Myometrial cell (primary cell): ENCODE measurements at places on chromosomes 7 and 10. TPM values are rescaled to one million over a fixed set of nuclear protein-coding genes. Genes with fewer than 3 reads are reported as not detected.

RPEL1 gene
- total RNA-seq = under 0.01 TPM in 1 of 2 replicates, not detected in the other

PNLIP gene
- not detected in 2 replicates for total RNA-seq

SMURF1 gene
- total RNA-seq = 10.7 and 13.8 TPM in 2 replicates

DMTF1 gene
- 16.4 and 18.8 TPM in 2 replicates for total RNA-seq

DOCK4 gene
- 6.6 and 8.1 TPM in 2 replicates for total RNA-seq

CFAP70 gene
- 0.18 and 0.29 TPM in 2 replicates for total RNA-seq

MEOX2 gene
- total RNA-seq = not detected in 2 replicates

LRRC72 gene
- not detected in 2 replicates for total RNA-seq

DPYSL4 gene
- 2.8 and 4.0 TPM in 2 replicates for total RNA-seq

INA gene
- 1.2 and 1.7 TPM in 2 replicates for total RNA-seq

POU6F2 gene
- total RNA-seq = not detected in 2 replicates

TUBAL3 gene
- not detected in 2 replicates for total RNA-seq

PTPRN2 gene
- total RNA-seq = 0.58 and 1.1 TPM in 2 replicates

IFIT2 gene
- 5.8 TPM in 2 replicates for total RNA-seq

THSD7A gene
- total RNA-seq = 0.71 and 0.86 TPM in 2 replicates
